ENCODE measurements at places on chromosomes 2 and 18.

DNA sequence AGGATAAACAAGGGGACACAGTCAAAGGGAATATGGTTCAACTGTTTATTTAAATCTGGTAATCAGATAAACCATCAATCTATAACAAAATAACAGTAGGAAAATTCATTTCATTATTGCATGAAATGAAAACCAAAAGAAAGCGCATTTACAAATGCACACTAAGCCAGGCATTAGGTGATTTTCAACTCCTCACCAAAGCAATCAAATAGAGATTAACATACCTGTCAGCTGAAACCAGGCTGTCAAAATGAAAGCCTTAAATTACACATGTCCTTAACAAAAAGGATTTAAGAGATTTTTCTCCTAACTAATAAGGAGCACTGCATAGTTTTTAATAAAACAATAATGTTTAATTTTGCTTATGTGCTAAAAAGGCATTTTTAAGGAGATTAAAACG lies 23.0 kb downstream of the STK39 start:
- DNase-seq: no peak

- DNase-seq: peak; percentile 63
These were observed 10.9 kb upstream of the MYOM1 start for GRCh38 chr18:3230401-3231334.

GRCh38 chr2:174603280-174603679 lies 5.7 kb upstream of the WIPF1 start:
- no peak for DNase-seq

- DNase-seq: no peak
These were observed 246.0 kb downstream of the LDLRAD4 start for GRCh38 chr18:13464432-13465123.
